ENCODE measurements at places on chromosomes 11 and 22. TPM values are rescaled to one million over a fixed set of nuclear protein-coding genes. Genes with fewer than 3 reads are reported as not detected.

- DNase-seq = no peak
Observed at GRCh38 chr22:49734390-49734789, 93.3 kb downstream of the BRD1 start.

SPDYC gene
- not detected for polyA plus RNA-seq

DNA sequence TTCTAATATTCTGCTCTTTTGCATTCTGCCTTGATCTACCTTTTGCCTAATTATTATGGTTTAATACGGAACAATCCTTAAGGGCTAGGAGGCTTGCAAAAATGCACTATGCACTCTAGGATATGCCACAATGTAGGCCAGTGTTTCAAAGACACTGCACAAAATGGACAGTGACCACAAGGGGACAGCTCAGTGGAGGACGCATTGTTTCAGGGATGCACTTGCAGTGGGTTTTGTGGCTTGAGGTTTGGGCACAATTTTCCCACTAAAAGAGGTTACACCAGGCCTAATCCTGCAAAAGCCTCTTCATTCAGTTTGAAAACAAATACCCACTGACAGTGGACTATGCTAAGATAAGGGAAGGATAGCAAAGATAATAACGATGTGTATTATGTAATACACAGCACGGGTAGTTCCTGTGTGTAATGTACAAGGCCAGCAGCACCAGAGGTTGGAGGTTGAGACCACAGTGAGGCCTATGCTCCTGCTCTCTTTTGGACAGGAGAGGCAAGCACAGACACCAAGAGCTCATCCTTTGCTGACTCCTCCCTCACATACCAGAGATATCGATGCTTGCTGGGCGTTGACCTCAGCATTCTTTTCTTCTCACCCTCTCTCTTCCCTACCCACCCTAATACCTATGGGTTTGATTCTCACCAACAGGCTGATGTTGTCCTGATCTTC is 12.7 kb downstream of the MAP6 start:
- no peak for DNase-seq

GRCh38 chr22:40965936-40966725 is 15.0 kb downstream of the RBX1 start:
- DNase-seq = peak; percentile 30

DNA sequence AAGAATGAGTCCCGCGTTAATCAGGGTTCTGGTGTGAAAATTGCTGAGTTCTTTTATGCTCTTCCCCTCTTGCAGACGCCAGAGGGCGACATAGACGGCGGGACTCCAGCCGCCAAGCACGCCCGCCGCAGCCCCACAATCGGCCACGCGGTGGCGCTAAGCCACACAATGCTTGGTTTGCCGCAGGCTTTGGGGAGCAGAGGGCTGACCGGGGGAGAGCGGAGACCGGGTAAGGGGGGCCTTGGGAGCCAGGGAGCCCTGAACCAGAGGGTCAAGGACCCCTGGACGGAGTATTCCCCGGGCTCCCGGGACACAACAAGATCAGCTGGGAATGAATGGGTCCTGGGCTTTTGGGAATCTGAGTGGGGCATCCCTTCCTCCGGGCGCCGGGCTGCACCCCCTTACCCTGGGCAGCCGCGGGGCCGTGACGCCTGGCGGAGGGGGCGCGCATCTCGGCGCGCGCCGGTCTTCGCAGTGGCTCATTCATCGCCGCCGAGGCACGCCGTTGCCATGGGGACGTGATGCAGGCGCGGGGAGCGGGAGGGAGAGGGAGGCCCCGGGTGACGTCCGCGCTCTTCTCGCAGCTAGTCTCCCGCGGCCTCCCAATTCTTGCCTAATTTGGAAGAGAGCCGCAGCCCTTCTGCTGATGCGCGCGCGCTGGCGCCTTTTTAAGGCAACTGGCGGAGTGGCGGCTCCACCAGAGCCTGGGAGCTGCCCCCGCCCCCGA is 12.2 kb upstream of the NPAS4 start:
- peak; percentile 98 for DNase-seq

DNA sequence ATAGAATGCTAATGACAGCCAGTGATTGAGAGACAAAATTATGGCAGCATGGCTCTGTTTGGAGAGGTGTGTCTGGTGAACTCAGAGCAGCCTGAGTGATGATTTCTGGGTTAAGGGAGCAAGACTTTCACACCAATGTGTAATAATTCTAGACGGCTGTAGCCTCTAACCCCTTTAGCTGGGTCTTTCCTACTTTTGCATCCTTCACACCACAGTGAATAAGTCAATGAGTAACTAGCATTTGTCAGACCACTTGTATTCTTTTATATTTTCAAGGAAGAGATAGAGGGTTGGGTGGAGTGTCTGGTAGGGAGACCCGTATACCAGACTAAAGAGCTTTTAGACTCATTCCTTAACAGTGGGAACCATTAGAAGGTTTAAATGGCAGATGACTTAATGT is 50.4 kb downstream of the ATXN10 start:
- no peak for DNase-seq

PIWIL4 gene
- 3.9 TPM for polyA plus RNA-seq

DNA sequence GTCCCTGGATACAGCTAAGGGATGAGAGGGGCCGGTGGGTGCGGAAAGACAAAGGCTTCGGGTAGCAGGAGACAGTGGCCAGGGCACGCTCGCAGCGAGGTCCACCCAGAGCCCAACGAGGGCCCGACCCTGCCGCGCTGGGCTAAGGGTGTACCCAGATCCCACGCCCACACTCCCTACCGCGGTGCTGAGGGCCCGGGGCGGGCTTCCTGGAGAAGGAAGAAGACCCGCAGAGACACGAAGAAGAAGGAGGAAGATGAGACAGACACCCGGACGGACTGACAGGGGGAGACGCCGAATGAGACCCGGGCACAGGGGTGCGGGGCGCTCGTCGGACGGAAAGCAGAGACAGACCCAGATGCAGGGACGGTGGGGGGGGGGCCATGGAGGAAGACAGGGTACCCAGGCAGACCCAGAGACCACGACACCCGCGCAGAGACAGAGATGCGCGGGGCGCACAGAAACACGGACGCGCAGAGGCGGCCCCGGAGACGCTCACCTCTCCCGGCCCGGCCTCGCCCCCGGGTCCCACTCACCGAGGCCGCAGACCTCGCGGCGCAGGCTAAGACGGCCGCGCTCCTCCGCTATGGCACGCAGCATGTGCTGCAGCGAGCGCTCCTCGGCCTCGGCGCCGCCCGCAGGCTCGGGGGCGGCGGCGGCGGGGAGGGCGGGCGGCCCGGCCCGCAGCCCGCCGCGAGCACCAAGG is 437 bp downstream of the KIAA0930 start:
- DNase-seq = no peak

DNA sequence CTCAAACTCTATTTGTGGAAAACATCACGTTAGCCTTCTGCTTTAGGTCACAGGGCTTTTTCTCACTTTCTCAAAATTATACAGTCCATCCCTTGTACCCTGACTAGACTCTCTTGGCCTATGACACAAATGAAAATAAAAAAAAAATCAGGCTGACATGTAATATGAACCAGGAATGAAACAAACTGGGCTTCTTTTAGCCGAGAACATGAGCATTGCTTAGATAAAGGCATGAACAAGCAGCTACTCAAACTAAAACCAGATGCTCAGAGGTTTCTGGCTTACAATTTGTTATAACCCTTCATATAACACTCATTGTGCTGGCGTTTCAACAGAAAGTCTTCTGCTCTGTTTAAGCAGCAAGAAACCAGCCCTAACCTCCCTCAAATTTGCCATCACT is 265.5 kb upstream of the NARS2 start:
- DNase-seq = no peak

DNA sequence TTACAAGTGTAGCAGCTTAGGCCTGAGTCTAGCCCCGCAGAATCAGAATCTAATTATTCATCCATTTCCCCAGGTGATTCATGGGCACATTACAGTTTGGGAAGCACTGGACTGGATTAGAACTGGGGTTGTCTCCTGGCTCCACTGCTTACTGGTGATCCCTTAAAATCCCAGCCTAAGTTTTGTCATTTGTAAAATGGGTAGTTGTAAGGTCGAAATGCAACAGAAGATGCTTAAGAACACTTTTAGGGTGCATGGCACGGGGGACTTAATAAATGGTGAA is 1.3 kb downstream of the STX3 start:
- no peak for DNase-seq

- no peak for DNase-seq
Observed at GRCh38 chr11:119000906-119001305, 3.0 kb downstream of the CENATAC start.

- peak; percentile 50 for DNase-seq
Observed at GRCh38 chr22:49205483-49205800, 622.2 kb downstream of the BRD1 start.

- DNase-seq = peak; percentile 64
Observed at GRCh38 chr11:2804701-2805387, 80.7 kb downstream of the CDKN1C start.

CNIH2 gene
- not detected for polyA plus RNA-seq

CCDC15 gene
- 0.46 TPM for polyA plus RNA-seq
